ENCODE measurements at places on chromosomes 4 and X. TPM values are rescaled to one million over a fixed set of nuclear protein-coding genes. Genes with fewer than 3 reads are reported as not detected.

DNA sequence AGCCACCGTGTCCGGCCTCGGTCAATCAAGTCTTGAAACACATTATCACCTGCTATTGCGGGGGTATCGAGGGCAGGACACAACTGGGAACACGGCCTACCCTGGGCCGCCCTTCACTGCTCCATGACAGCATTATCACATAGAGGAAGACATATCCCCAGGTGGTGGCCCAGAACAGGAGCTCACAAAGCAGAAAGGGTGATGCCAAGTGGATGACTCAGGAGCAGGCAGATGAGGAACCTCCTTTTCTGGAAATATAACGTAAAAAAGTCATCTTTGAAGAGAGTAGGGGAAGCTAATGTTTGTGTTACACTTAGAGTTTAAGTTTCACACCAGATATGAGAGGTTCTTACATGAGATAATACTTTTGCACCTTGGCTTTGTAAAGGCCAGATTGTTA is 5.3 kb upstream of the SUPT20HL1 start:
- no peak for DNase-seq

- DNase-seq: no peak
Observed at GRCh38 chr4:89446193-89446592, 138.6 kb upstream of the GPRIN3 start.

DNA sequence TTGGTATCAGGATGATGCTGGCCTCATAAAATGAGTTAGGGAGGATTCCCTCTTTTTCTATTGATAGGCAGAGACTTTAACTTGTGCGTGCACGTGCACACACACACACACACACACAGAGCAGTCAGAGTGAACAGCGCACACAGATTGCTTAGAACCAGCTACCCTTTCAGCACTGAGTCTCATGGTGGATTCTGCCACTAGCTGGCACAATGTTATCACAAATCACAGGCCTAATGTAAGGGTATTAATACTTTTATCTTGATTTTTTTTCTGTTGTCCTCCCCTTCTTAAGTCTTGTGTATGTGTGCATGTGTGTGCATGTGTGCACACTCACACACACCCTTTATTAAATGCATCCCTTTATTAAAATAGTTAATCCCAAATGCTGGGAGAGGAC is 53.2 kb downstream of the HADH start:
- no peak for DNase-seq

Gene RAPGEF2
- polyA plus RNA-seq: 0.87 TPM

Gene USP17L22
- polyA plus RNA-seq: not detected

Gene S100P
- polyA plus RNA-seq: not detected

Measured in naive thymus-derived CD4-positive, alpha-beta T cell (primary cell).